Lung (tissue), 17 donors: ENCODE measurements at places on chromosomes 4 and X. TPM values are rescaled to one million over a fixed set of nuclear protein-coding genes. Genes with fewer than 3 reads are reported as not detected.

UGT8 gene
- 9.9 TPM for total RNA-seq

PAGE1 gene
- not detected for total RNA-seq

EDA2R gene
- 1.9 TPM for total RNA-seq

NXF2B gene
- 0.43 TPM for total RNA-seq

ATOH1 gene
- total RNA-seq, result not detected

ARMCX5 gene
- total RNA-seq, result 35.7 TPM

ZBED1 gene
- total RNA-seq, result 36.7 TPM

TRPC5OS gene
- total RNA-seq, result not detected

DUSP9 gene
- total RNA-seq, result 0.55 TPM

GLRB gene
- total RNA-seq, result 6.9 TPM

TMEM156 gene
- total RNA-seq, result 0.95 TPM

RPS3A gene
- total RNA-seq, result 1,247 TPM

FRG2 gene
- not detected for total RNA-seq

DCAF16 gene
- 24.3 TPM for total RNA-seq

GPRASP3 gene
- 12.9 TPM for total RNA-seq

MBNL3 gene
- total RNA-seq, result 27.2 TPM

SLC38A5 gene
- 65.3 TPM for total RNA-seq

RAB41 gene
- total RNA-seq, result not detected

NUP62CL gene
- total RNA-seq, result 13.6 TPM

SPANXD gene
- total RNA-seq, result not detected

ACSL1 gene
- total RNA-seq, result 89.5 TPM

VEGFD gene
- total RNA-seq, result 31.5 TPM

RTL9 gene
- total RNA-seq, result 0.06 TPM

MAGEC2 gene
- total RNA-seq, result not detected

POU3F4 gene
- total RNA-seq, result not detected

BST1 gene
- 9.1 TPM for total RNA-seq

PDE6B gene
- total RNA-seq, result 24.6 TPM

RTL5 gene
- total RNA-seq, result 8.3 TPM

ARMCX4 gene
- 23.6 TPM for total RNA-seq

C4orf50 gene
- total RNA-seq, result 0.03 TPM

PRSS12 gene
- total RNA-seq, result 55.0 TPM

PPARGC1A gene
- total RNA-seq, result 17.9 TPM

IL3RA gene
- 21.6 TPM for total RNA-seq

RAB40A gene
- 0.37 TPM for total RNA-seq

RPS6KA3 gene
- total RNA-seq, result 81.4 TPM

GAGE12F gene
- not detected for total RNA-seq

DCAF12L1 gene
- total RNA-seq, result not detected

GLRA3 gene
- total RNA-seq, result not detected

PCDH10 gene
- total RNA-seq, result 1.7 TPM

RHOXF1 gene
- not detected for total RNA-seq

TXK gene
- 2.4 TPM for total RNA-seq

ZNF711 gene
- 31.5 TPM for total RNA-seq

NAP1L3 gene
- 5.7 TPM for total RNA-seq

SAP30 gene
- total RNA-seq, result 14.4 TPM

NLGN4X gene
- 5.0 TPM for total RNA-seq

ZNF185 gene
- total RNA-seq, result 15.8 TPM

ARHGAP36 gene
- not detected for total RNA-seq

RBMXL3 gene
- total RNA-seq, result not detected

PROM1 gene
- total RNA-seq, result 42.7 TPM

TIGD4 gene
- total RNA-seq, result 1.2 TPM
